ENCODE measurements at places on chromosomes 7 and 10.

DNA sequence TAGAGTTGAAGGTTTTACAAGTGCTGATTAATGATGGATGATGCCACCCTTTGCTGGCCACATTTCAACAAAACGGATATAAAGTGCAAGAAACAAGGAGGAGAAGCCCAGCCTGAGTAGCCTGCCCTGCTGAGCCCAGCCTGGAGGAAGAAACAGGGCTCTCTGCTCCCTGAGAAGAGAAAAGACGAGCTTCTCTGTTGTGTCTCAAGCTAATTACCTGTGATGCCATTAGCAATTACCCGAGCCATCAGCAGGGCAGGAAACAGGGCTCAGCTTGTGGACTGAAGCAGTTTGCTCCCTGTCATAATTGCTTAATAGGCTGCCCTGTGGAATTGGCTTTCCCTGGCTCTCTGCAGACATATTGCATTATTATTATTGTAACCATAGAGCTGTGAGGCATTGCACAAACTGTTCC lies 709.3 kb upstream of the AUTS2 start:
- DNase-seq: no peak

DNA sequence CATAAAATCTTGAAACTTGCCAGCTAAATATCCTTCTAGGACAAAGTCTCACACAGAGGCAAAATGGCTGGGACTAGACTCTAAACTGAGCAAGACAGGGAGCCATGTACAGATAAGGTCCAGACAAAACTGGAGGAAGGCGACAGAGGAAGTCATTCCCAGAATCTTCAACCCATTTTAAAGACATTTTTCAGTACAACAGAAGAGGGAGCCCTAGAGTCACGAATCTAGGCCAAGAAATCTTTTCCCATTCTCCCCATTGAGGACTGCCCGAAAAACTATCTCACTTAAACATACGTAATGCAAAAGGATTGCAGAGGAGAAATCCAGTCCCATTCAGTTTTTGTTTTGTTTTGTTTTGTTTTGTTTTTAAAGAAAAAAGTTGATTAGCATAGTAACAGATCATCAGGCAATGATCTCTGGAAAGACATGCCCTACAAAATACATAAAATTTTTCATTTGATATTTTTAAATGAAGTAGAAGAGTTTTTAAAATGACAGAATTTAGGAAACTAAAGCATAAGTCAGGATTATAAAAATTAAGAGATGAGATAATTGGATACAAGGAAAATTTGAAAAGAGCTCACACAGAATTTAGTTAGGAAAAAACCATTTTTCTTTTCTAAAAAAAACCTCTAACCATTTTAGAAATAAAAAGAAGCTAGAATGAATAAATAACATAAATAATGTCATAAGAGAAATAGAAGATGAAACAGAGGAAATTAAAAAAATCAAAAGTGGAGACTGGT lies 16.9 kb upstream of the PRF1 start:
- no peak for DNase-seq

- DNase-seq: no peak
Observed at GRCh38 chr7:14995774-14996173, 93.2 kb upstream of the DGKB start.

- no peak for DNase-seq
Observed at GRCh38 chr10:97629289-97629688, 4.0 kb downstream of the MORN4 start.

GRCh38 chr10:80540618-80540980 lies 2.9 kb downstream of the SH2D4B start:
- no peak for DNase-seq

GRCh38 chr10:3090914-3091787 lies 23.8 kb downstream of the PFKP start:
- DNase-seq: no peak

Measured in stimulated activated CD8-positive, alpha-beta memory T cell treated with anti-CD3 and anti-CD28 coated beads, Interleukin-7, amount 100 ng/mL, for 48 hours (primary cell).